Right lung (tissue), 10 donors: ENCODE measurements at places on chromosomes 6 and 20. TPM values are rescaled to one million over a fixed set of nuclear protein-coding genes. Genes with fewer than 3 reads are reported as not detected.

Gene SLC35B3
- 31.1 TPM for polyA plus RNA-seq

Gene OVOL2
- polyA plus RNA-seq = 8.1 TPM

Gene AVP
- polyA plus RNA-seq = not detected

Gene CYP39A1
- polyA plus RNA-seq = 11.6 TPM

Gene CRISP3
- polyA plus RNA-seq = 0.20 TPM

Gene VSTM2L
- polyA plus RNA-seq = 30.3 TPM

Gene PDE7B
- polyA plus RNA-seq = 3.9 TPM

Gene SLC24A3
- polyA plus RNA-seq = 5.9 TPM

Gene USP49
- 15.4 TPM for polyA plus RNA-seq

Gene DNAH8
- polyA plus RNA-seq = 0.09 TPM

Gene FUT9
- polyA plus RNA-seq = 0.51 TPM

Gene EMILIN3
- polyA plus RNA-seq = 2.0 TPM

Gene COL9A1
- 1.5 TPM for polyA plus RNA-seq

Gene CLPSL2
- polyA plus RNA-seq = not detected

Gene CALHM4
- not detected for polyA plus RNA-seq

Gene NKAPL
- polyA plus RNA-seq = 0.90 TPM
